Fibroblast of the aortic adventitia (primary cell): ENCODE measurements at places on chromosomes 1 and 21.

DNA sequence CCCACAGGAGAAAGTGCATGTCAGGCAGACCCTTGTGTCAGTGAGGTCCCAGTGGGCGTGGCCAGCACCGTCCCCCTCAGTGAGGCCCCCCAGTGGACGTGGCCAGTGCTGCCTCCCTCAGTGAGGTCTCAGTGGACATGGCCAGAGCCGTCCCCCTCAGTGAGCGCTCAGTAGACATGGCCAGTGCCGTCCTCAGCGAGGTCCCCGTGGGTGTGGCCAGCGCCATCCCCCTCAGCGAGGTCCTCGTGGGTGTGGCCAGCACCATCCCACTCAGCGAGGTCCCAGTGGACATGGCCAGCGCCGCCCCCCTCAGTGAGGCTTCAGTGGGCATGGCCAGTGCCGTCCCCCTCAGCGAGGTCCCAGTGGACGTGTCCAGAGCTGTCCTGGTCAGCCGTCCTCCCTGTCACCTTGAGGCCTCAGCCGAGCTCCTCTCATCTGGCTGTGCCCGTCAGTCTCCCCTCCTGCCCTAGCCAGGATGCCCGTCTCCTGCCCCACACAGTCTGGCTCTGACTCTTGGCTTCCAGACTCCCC is 35.5 kb downstream of the PDE9A start:
- DNase-seq = no peak

GRCh38 chr1:153663211-153663610 is 4.7 kb downstream of the SNAPIN start:
- peak; percentile 38 for DNase-seq

DNA sequence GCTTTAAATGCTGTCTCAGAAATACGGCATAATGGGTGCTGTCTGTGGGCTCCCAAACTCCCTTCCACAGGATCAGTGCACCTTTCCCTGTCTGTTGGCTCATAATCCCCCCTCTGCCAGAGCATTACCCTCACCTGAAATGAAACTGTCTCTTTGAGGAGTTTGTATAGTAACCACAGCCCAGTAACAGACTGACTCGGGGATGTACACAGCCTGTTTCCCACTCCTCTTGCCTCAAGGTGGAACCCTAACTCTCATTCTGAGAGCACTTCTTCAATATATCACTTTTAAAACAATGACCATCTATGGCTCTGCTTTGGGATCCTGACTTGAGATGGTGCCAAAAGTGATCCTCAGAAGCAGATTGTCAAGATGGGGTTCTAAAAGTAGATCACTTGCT is 332.5 kb downstream of the AMY1C start:
- DNase-seq = no peak

DNA sequence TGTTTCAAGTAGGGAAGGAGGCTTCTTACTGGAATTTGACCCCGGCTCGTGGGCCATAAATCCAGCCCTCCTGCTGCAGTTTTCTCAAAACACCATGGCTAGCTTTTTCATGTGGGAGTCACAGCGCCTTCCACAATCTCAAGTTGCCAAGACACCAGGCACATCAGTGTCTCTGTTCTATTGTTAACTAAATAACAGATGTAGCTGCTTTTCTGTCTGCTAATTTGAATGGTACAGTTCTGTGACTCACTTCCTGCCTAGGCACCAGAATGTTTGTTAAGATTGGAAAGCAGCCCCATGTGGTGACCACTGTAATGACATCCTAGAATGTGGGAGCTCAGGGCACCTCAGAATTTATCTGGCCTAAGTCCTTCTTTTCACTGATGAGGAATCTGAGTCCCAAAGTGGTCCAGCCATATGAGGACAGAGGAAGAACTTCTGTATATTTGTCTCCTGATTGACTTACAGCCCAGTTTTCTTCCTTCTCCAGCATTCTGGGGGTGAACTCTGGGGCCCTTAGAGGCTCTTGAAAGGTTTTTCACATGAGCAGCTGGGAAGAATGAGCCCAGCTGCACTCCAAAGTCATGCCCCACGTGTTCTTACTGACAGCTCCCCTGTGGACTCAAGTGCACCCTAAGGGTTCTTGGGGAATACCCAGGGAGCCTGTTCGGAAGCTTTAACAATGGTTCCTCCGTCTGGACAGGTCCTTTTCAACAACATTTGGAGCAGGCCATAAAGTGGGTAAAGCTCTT is 27.5 kb downstream of the TRIM45 start:
- DNase-seq = peak; percentile 83

GRCh38 chr1:109400035-109400655 is 2.4 kb upstream of the SORT1 start:
- DNase-seq = no peak

GRCh38 chr1:201573923-201574322 is 35.0 kb downstream of the NAV1 start:
- no peak for DNase-seq

DNA sequence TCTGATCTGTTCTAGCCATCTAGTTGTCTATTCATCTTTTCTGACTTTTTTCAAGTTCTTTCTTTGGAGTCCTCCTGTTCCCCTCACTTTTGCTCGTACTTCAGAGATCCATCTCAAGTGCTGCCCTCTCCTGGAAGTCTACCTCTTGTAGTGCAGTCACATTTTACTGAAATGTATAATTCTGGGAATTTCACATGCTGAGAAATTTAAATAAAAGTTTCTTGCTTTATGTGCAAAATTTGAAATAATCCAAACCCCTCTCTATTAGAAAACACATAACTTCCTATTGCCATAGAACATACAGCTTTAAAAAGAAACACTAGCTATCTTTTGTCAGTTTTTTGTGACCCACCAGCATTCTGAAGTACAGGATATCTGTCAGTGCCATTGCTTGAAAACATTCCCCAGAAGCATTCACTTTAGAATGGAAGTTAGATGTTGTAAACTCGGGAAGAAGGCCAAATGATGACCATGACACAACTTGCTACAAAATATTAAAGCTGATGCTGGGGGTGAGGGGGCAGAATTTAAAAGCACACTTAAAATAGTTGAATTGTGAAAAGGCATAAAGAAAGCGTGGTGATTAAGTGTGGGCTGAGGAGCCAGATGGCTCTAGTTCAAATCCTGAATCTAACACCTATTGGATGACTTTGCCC is 22.0 kb downstream of the RLF start:
- peak; percentile 44 for DNase-seq

- DNase-seq = peak; percentile 10
These were observed 185.0 kb downstream of the RGS7 start for GRCh38 chr1:241171991-241172390.

DNA sequence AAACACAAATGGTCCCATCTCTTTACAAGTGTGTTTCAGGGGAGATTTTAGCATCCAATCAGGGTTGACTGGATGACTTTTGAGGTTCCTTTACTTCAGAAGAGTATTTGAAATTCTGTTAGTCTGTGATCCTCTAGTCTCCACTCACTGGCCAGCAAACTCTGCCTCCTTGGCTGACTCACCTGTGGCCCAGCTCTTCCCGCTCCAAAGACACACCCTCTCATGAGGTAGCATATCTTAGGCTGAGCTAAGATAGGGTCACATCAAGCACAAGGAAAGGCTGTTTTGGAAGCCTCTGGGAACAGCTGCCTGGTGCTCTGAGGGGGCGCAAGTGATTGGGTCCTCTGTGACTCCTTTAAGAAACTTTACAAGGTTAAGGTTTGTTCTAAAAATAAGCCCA is 102.3 kb upstream of the FGGY start:
- no peak for DNase-seq

DNA sequence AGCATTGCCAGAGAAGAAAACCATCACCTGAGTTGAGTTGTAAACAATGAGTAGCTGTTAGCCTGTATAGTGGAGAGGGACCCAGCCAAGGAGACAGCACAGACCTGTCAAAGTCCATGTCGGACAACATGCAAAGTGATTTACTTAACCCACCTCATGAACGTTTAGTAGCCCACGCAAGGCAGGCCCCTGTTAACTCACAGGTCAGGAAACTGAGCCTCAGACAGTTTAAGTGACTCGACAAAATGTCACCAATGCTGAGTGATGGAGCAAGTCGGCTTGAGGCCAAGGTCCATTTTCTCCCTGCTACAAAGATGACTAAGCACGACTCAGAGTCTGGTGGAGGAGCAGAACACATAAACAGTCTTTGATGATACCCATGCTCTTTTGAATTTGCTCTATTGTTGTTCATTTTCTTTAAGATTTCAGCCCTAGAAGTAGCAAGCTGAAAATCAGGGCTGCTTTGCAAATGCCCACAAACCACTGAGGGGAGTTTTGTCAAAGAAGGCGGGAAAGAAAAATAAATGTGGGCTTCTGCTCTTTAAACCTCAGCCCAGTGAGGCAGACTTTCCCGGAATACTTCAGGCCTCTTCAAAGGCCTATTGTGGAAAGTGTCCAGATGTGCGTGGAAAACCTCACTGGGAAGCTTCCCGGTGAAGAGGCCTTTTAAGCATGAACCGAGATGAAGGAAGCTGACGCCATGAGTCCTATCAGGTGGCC is 83.8 kb upstream of the HOOK1 start:
- DNase-seq = peak; percentile 98

DNA sequence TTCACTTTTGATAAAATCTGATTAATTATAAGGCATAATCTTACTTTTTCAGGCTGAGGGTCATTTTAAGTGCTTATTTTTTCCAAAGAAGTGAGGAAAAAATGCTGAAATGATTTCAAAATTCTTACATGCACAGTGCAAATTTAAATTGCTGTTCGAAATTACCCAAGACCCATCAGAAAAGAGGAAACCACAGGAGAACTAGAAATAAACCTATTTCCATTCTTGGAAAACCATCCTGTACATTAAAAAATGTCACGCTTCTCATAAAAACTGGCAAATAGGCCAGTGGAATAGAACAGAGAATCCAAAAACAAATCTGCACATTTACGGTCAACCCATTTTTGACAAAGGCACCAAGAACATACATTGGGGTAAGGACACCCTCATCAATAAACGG is 414.9 kb downstream of the SMYD3 start:
- no peak for DNase-seq

DNA sequence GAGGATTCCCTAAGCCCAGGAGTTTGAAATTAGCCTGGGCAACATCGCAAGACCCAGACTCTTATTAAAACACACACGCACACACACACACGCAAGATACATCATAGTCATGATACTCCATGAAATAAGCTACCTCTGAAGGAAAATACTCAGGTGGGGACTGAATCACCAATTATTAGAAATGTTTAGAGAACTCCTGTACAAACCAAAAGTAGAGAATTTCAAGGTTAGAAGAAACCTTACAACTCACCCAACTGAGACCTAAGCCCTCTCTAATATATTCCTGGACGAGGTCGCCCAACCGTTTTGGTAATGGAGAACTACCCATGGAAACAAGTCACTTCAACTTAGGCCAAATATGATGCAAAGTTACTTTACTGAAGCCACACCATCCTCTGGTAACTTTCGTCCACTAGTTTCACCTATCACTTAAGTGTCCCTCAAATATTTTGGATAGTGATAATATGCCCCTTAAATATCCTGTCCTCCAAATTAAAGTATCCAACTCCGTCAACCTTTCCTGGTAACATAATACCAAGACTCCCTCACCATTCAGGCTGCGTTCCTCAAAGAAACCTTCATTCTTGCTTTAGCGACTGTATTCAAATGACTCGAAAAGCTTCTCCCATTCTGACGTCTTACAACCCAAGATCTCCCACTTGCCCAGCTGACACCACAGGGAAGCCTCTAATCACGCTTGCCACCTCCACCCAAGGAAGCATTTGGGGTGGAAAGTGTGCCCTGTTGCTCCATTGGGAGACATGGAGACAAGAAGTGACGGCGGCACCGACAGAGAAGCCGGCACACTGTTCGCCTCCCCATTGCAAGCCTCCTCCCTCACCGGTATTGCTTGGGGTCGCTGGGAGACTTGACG is 856 bp downstream of the NRDC start:
- DNase-seq = peak; percentile 46

DNA sequence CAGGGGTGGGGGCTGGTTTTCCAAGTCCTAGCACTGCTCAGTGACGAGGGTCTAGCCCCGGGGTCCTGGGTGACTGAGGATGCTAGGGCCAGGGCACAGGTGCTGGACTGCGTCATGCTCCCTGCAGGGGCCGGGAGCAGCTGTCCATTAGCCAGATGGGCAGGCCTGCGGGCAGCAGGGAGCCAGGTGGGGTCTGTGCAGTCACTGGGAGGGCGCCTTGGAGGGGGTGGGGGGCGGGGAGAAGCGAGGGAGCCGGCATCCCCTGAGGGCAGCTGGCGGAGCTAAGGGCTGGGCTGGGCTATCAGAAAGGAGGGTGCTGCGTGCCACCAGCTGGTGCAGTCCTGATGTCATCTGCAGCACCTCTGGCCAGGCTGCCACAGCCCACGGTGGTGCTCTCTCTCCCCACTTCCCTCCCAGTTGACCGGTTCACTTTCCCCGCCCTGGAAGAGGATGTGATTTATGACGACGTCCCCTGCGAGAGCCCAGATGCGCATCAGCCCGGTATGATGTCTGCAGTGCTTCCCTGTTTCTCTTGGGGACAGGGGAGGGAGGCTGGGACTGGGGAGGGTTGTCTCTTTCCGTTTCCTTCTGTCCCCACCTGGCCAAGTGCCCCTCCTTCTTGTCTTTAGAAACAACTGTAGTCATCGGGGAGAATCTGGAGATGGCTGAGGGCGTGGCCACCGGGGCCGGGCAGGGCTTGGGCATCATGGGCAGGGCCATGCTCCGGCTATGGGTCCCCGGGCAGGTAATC is 63.8 kb downstream of the ARHGEF10L start:
- DNase-seq = no peak

- DNase-seq = no peak
These were observed 1.2 kb upstream of the ZBTB40 start for GRCh38 chr1:22450351-22451021.

- DNase-seq = no peak
These were observed 658.6 kb upstream of the CAMK1G start for GRCh38 chr1:208924928-208925327.

DNA sequence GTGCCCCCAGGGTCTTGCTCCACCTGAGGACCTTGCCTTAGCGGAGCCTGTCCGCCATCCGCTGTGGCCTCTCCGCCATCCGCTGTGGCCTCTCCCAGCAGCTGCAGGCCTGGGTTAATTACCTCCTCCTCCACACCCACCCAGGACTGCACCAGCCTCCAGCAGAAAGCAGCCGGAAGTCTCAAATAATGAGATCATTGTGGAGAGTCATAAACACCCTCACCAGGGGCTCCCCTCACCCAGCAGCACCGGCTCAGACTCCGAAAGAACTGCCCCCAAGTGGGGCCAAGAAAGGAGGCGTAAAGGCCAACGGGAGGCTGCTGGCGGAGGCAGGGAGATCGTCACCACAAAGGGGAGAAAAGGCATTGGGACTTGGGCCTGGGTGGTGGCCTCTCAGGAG is 10.7 kb upstream of the GPR153 start:
- no peak for DNase-seq

DNA sequence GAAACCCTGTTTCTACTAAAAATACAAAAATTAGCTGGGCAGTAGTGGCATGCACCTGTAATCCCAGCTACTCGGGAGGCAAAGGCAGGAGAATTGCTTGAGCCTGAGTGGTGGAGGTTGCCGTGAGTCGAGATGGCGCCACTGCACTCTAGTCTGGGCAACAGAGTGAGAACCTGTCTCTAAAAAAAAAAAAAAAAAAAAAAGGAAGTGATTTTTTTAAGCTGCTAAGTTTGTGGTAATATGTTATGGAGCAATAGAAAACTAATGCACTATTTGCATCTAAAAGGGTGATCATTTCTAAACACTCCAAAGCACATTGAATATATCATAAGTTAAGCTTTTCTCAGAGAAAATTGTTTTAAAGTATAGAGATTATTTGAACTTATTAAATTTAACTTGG is 244.8 kb upstream of the SPAG17 start:
- DNase-seq = no peak
